ENCODE measurements at places on chromosomes 11 and 22.

DNA sequence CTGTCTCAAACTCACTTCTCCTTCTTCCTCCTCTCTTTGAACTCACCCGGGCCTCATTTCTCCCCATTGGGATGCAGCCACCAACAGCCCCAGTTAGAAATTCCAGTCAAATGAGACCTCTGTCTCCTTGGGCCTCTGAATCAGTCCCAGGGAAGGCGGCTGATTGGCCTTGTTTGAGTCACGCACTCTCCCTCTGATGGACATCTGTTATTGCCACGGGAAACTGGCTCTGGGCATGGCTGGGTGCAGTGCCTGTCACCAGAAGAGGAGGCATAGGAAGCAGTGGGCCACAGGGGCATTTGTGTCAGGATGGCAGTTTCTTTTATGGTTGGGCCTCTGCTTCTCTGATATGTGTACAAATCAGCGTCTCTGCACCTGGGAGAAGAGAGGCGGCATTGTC is 9.6 kb upstream of the WNT11 start:
- no peak for DNase-seq

DNA sequence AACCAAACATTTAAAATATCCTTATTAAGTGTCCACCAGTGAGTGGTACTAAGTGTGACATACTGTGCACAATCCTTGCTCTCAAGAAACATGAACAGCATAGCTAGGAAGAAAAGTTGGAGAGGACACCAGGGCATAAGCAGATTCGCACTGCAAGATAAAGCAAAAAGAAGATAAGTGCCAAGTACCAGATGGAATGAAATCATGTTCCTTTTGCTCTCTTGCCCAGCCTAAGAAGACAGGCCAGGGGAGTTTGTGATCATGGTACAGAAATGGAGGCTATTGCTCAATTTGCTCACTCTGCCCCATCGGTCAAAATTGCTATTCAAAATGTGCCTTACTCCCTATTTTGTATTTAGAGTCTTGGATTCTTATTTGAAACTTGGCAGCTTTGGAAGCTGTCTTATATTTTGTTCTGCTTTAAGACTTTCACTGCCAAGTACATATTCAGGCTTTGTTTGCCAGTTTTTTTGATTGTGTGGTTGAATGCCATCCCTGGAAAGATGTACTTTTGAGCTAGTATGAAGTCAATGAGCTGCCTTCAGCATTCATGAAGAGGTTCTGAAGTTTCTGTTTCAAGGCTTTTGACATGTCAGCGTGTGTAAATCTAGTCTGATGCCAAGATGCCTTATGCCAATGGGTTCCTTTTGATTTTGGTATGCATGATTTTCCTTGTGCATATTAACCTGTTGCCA is 90.3 kb downstream of the PAX6 start:
- no peak for DNase-seq

DNA sequence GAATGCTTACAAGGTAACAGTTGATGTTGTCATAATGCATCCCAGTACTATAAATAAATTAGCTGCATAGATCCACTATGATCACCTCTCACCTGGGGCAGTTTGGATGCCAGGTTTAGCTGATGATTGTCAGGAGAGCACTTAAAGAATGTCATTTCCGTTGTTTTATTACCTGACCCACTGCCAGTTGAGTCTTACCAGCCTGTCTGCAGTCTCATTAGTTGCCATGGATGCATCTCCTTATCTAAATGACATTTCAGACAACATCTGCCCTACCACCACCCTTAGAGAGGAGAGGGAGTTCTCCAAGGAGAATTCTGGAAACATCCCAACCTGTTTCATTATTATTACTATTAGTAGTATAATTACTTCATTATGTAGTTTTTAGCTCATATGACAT is 339.1 kb upstream of the API5 start:
- no peak for DNase-seq

- no peak for DNase-seq
Measured at GRCh38 chr22:39153220-39153717, 789 bp upstream of the CBX7 start.

- DNase-seq: no peak
Measured at GRCh38 chr11:5622802-5623201, 2.0 kb upstream of the TRIM34 start.

DNA sequence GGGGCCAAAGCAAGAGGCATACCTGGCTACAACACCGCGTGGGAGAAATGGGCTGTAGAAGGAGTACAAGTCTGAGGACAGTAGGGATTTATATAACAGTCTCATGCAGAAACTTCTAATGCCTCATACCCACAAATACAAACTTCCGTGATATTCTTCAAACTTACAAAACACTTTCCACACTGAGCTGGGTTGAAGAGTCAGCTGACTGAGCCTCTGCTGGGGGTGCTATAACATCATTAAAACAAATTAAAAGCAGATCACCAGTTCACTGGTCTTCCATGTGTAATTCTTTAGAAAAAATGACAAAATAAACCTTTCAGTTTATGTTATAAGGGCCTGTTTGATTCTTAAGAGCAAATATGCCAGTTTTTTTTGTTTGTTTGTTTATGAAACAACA is 92.0 kb downstream of the MUC15 start:
- no peak for DNase-seq

GRCh38 chr22:27537501-27537900 is 264.1 kb downstream of the MN1 start:
- no peak for DNase-seq

DNA sequence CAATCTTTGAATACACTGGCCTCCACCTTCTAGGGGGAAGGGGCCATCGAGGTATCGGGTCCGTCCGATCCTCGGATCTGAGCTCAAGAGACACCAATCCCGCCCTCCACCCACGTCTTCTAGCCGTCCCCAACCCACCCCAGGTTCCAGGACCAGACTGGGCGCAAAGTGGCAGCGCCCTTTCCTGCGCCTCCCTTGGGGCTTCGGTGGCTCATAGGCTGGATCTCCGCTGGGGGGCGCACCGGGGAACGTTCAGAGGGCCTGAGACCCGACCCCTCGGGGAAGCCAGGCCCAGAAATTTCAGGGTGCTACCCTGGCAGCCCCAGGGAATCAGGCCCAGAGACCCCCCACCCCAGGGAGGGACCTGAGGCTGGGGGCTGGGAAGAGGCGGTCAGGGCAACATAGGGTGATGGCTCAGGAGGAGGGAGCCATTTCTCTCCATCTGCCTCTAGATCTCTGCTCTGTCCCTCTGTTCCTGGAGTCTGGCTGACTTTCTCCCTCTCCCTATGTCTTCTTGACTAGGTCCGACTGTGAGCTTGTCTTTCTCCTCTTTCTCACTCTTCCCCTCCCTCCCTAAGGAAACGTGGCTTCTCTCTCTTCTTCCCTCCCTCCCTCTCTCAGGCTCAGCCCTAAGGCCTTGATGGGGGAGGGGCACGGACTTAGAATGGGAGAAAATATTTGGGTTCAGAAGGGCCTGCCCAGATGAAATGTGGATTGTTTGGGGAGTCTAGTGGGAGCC is 1.1 kb downstream of the CREB3L1 start:
- DNase-seq: no peak

DNA sequence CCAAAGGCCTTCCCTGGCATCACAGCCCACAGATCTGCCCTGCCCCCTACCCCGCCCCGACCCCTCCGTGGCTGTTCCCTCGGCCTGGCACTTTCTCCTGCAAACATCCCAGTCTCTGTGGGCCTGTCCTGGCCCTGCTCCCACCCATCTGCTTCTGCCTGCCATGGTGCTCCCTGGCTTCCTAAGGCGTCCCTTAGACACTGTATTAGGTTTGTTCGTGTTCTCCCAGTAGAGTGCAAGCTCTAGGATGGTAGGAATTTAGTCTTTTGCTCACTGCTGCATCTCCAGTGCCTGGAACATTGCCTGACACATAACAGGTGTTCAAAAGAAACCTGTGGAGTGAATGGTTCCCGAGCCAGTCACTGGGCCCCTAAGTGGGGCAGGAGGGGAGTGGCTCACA is 69.6 kb upstream of the PITPNB start:
- DNase-seq: no peak
